DMS79 treated with DMSO at 0.1 percent for 48 hours (cell line): ENCODE measurements at places on chromosomes 2 and 18.

DNA sequence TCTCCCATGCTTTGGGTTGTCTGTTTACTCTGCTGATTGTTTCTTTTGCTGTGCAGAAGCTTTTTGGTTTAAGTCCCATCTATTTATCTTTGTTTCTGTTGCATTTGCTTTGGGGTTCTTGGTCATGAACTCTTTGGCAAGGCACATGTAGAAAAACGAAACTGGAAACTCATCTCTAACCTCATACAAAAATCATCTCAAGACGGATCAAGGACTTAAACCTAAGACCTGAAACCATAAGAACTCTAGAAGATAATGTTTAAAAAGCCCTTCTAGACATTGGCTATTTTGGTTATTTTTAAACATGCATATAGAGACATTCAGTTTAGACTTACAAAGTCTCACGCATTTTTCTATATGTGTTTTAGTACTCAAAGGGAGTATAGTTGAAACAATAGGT, 1164.3 kb upstream of the GYPC start:
- no peak for DNase-seq

DNA sequence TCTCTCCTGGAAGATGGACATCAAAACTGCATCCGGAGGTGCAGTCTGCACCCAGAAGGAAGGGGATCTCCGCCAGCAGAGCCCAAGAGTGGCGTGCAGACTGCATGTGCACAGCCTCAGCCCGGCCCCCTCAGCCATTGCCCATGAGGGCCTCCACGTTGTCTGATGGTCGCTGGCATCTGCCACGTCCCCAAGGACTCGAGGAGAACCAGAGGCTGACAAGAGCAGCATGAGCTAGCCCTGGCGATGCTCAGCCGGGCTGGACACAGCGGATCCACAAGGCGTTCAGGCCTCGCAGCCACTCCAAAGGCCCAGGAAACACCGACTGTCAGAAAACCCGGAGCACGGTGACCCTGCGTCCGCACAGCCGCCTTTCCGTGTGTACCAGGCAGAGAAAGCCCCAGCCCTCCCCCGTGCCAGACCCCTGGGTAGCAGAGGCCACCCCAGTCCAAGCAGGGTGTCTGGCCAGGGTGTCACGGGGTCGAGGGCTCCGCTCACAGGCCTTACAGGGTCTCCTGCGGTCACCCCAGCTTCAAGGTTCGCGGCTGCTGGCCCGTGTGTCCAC, 48.3 kb downstream of the SLC66A2 start:
- no peak for DNase-seq

DNA sequence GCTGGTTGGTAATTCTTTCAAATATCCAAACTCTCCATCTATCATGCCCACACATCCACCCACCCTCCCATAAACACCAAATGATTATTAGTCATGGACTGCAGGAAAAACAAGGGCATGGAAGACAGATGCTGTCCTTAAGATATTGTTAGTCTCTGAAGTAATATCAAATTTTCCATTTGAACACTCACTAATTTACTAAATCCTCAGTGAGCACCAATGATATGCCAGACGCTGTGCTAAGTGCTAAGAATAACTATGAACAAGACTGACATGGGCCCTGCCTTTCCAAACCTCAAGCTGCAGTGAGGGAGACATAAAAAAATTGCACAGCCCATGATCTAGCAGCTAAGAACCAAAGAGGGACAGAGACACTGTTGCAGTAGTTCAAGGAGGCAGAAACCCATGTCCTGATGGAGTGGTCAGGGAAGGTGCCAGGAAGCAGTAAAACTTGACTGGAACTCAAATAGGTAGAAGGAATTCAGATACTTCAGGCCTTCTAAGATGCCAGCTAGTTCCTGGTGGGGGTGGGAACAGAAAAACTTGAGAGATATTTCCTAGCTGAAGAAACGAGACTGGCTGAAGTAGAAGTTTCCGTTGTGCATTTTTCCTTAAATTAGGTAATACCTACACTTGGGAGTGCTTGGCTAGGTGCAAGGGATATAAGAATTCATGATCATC, 182.1 kb downstream of the OSR1 start:
- no peak for DNase-seq

DNA sequence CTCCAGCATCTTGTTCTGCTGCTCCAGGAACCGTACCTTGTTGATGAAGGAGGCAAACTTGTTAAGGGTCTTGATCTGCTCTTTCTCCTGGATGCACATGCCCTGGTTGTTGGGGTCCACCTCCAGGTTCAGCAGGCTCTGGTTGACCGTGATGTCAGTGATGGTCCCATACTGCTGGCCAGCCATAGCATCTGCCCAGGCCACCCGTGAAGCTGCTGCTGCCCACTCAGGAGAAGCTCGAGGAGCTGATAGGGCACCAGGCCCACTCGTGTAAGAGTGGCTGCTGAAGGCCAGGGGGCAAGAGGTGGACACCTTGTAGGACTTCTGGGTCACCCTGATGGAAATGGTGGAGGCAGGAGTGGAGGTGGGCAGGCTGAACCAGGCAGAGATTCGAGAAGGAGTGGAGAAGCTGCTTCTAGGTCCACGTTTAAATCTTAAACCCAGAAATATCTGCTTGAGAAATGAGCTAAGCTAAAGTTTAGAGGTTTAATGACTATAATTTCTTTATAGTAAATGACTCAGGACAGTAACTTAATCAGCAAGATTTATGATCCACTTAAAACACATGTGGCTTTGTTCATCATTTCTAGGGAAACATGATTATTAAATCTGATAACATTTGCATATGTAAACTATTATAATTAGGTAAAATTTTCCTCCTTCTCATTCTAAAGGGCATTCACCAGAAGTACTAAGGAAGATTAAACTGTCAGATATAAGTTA, 358.7 kb upstream of the SETBP1 start:
- no peak for DNase-seq
